ENCODE measurements at places on chromosomes 3 and 15. TPM values are rescaled to one million over a fixed set of nuclear protein-coding genes. Genes with fewer than 3 reads are reported as not detected.

- peak; percentile 87 for DNase-seq
Observed at GRCh38 chr15:32651229-32651837, 9.8 kb downstream of the SCG5 start.

DNA sequence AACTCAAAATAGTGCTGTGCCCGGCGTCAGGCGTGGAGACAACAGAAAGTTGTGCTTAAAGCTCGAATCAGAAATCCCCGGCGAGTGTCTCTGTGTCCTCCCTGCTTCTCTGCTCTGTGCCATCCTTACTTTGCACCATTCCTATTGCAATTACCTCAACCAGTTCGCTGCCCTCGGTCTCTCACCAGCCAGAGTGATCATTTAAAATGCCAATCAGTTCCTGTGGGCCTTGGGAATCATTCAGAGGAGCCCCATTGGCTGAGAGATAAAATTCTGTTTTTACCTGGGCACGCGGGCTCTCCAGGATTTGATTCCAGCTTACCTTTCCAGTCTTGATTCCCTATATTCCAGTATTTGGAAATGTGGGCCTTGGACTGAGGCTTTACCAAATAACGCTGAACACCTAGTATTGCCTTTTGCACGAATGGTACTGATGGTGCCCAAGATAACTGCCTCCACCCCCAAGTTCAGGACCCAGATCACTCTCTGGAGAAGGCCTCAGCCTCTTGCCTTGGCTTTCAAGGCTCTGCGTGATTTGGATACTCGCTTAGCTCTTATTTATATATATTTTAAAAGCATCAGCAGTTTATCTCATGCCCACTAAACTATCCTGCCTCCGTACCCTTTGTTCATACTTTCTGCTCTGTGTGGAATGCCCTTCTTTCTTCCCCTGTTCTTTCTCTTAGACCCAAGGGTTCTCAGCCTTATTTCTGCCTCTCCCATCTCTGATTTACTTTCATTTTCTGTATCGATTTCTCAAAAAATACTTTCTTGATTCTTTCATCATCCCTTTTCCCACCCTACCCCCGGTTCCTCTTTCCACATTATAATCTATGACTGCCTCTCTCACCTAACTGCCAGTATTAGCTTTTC lies 863 bp downstream of the PSMA4 start:
- peak; percentile 52 for DNase-seq

DNA sequence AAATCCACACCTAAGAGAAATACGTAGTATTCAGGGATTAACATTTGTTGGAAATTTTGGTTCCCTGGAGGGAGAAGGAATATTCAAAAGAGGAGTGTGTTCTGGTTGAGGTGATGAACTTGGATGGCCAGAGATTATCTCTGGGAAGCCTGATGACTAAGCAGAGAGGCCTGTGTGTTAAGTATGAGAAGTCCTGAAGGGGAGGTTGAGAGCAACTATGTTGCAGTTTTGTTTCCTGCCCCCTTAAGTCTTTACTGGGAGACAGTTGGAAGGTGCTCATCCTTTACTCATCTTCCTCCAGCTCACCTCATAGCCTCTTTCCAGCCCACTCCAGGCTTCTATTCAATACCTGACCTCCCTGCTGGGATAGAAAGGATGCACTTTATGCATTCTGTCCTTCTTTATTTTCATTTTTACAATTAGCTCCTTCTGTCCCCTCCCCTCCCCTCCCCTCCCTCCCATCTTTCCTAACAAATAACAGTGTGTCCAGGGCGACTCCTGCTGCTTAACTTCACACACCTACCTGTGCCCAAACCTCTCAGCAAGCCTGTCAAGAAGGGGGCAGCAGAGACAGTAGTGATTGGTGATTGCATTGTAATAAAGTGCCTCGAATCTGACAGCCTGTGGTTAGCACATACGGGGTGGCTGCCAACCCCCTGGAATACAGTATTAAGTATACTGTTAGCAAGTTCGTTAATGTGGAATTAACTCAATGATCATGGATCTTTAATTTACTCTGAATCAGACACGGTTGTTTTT lies 11.9 kb downstream of the RAP2B start:
- no peak for DNase-seq

FAM81A gene
- 0.76 TPM for total RNA-seq

VIPR1 gene
- 0.41 TPM for total RNA-seq

KIF15 gene
- total RNA-seq, result 15.2 TPM

NOX5 gene
- total RNA-seq, result not detected
